Immature natural killer cell (primary cell): ENCODE measurements at places on chromosomes 6 and 20. TPM values are rescaled to one million over a fixed set of nuclear protein-coding genes. Genes with fewer than 3 reads are reported as not detected.
A peak's percentile ranks its signal among the peaks of the same experiment; 100 is the strongest.

DNA sequence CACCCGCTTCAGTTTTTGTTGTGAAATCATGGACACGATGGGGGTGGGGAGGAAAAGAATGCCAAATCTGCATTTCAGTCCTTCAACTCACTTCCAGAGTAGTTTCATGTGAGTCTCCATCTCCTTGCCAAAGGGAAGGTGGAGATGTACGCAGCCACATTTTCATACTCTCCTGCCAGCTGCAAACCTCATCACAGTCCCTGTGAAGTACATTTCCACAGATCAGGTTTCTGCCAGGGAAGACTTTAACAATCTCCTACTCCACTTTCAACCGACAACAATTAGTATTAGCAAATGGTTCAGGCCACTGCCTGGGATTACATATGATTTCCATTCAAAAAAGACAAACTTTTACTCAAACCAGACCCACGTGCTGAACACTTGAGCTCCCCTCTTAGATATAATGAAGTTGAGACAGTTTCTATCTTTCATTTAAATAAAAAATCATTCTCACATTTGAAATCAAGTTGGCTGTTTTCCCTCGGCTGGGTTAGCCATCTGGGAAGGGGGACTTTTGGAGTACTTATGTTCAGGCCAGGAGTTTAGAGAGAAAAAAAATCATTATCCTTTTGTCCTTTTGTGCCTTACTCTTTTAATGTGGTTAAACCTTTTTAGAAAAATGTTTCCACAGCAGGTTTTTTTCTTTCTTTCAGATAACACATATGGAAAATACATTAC lies 51.0 kb upstream of the CEP162 start:
- DNase-seq, result no peak
- peaks cover 2% of the 10 kb centered on the region for H3K27me3 ChIP-seq

DNA sequence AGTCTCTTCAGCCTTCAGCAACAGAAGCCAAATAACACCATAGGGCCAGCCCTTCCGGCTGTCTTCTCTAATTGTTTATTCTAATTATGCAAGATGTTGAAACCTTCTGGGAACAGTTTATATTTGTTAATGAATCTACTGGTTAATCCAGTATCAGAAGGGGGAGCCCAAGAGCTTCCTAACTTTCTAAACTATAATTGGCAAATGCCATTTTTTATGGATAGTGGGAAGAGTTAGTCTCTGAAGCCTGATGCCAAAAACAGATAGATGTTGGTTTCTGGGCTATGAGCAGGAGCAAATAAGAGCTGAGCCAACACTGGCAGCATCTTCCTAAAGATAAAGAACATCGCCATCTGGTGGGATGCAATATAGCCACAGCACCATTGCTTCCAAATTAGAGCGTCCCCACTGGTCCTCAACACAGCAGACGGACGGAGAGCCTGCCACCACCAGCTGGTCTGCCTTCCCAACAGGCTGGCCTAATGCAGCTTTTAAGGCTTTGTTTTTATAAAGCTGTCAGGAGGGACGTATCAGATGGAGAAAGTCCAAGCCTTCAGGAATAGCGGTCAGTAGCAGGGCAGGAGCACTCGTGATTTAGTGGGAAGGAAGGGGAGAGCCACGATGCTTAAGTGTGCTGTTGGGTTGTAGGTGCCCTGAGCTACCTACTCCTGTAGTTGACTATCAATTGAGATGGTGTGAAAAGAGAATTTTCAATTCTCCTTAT lies 118.8 kb downstream of the RALGAPA2 start:
- peak; percentile 14 for DNase-seq
- no peak overlapping the region for H3K27ac ChIP-seq
- peaks cover 11% of the 10 kb centered on the region for H3K36me3 ChIP-seq
- no peaks in the 10 kb centered on the region for H3K27me3 ChIP-seq

Gene LRFN2
- polyA plus RNA-seq, result 1.8 TPM

Gene OR2H1
- polyA plus RNA-seq, result not detected

Gene LY6G6D
- polyA plus RNA-seq, result not detected

Gene SLC13A3
- 0.26 TPM for polyA plus RNA-seq

Gene RAB44
- not detected for polyA plus RNA-seq

Gene KCNK17
- polyA plus RNA-seq, result not detected

Gene PTCHD4
- polyA plus RNA-seq, result not detected

GRCh38 chr6:114713690-114714089 lies 370.9 kb upstream of the HS3ST5 start:
- no peak overlapping the region for H3K27ac ChIP-seq
- DNase-seq, result no peak
- H3K27me3 ChIP-seq, result no peaks in the 10 kb centered on the region
- H3K4me3 ChIP-seq, result no peak overlapping the region

DNA sequence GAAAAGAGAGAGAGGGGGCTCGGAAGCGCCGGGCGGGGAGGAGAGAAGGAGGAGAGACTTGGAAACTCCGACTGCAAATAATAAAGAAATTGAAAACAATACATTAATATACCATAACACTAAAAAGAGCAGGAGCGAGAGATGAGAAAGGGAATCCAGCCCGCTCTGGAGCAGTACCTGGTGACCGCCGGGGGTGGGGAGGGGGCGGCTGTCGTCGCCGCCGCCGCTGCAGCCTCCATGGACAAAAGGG lies 338 bp downstream of the E2F3 start:
- no peaks in the 10 kb centered on the region for H3K36me3 ChIP-seq
- H3K27ac ChIP-seq, result peak overlapping the region; percentile 89
- peaks cover 46% of the 10 kb centered on the region for H3K4me1 ChIP-seq
- H3K4me3 ChIP-seq, result peak overlapping the region; percentile 95

DNA sequence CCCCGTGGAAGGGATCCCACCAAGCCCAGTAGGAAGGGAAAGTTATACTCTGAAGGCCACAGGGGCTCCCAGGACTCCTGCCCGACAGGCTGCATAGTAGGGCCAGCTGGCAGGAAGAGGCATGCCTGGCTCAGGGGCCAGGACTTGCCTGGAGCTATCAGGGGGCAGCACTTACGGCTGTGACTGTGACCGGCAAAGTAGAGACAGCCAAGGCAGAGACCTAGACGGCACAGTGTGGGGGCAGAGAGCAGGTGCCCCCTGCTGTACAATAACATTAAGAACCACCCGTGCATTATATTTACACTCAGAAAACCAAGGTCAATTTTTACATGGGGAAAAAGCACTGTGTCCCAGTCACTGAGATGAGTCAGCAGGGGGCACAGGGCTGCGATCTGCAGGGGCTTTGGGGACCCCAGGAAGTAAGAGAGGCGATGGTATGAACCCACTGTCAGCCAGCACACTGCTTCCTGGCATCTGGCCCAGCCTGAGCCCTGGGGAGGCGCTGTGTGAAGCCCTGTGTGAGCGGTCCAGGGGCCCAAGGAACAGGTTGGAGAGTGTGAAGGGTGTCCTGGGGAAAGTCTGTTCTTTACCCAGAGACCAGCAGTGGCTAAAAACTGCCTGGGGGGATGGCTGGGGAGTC lies 9.9 kb downstream of the CCDC167 start:
- no peak overlapping the region for H3K4me3 ChIP-seq
- peak overlapping the region; percentile 80 for H3K27ac ChIP-seq
- peaks cover 28% of the 10 kb centered on the region for H3K4me1 ChIP-seq
- peak; percentile 21 for DNase-seq
- no peaks in the 10 kb centered on the region for H3K36me3 ChIP-seq

GRCh38 chr6:70764706-70765105 lies 97.0 kb downstream of the SMAP1 start:
- H3K36me3 ChIP-seq, result peaks cover 8% of the 10 kb centered on the region
- DNase-seq, result no peak
- peaks cover 11% of the 10 kb centered on the region for H3K4me1 ChIP-seq
- no peaks in the 10 kb centered on the region for H3K27me3 ChIP-seq

DNA sequence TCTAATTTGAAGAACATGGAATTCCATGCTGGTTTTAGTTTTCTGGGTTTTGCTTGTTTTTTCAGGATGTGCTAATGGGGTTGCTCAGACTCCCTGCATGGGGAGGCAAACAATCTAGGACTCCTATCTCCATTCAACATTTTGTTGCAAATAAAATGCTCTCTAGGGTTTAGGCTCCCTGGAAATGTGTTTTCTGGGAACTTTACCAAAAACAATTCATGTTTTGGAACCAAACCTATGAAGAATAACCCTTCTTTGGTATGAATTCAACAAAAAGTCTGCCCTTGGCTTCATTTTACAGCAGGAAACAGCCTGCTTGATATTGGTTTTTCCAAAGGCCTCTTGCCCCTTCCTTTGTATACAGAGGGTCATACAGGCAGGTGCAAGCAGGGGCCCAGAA lies 217.7 kb downstream of the FOXA2 start:
- no peaks in the 10 kb centered on the region for H3K4me1 ChIP-seq
- H3K4me3 ChIP-seq, result no peak overlapping the region
- DNase-seq, result no peak
- H3K27me3 ChIP-seq, result no peaks in the 10 kb centered on the region
- H3K27ac ChIP-seq, result no peak overlapping the region

Gene LBP
- not detected for polyA plus RNA-seq

DNA sequence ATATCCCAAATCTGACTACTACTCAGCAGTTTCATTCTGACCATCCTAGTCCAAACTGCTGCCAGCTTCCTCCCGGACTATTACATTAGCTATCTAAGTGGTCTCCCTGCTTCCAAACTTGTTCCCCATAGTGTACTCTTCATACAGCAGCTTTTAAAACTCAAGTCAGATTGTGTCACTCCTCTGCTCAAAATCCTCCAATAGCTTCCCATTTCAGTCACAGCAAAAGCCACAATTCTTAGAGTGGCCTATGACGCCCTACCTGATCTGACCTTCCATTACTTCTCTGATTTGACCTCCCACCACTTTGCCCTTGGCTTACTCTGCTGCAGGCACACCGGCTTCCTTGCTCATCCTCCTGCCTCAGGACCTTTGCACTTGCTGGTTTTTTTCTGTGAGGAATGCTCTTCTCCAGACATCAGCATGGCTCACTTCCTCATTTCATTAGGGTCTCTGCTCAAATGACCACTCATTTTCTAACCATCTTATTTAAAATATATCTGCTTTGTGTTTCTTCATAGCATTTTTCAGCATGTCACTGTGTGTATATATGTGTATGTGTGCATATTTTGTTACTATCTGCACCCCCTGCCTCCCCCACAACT lies 111.1 kb upstream of the DTNBP1 start:
- no peak overlapping the region for H3K4me3 ChIP-seq
- peaks cover 1% of the 10 kb centered on the region for H3K27me3 ChIP-seq
- H3K4me1 ChIP-seq, result no peaks in the 10 kb centered on the region
- DNase-seq, result no peak
- no peaks in the 10 kb centered on the region for H3K36me3 ChIP-seq

DNA sequence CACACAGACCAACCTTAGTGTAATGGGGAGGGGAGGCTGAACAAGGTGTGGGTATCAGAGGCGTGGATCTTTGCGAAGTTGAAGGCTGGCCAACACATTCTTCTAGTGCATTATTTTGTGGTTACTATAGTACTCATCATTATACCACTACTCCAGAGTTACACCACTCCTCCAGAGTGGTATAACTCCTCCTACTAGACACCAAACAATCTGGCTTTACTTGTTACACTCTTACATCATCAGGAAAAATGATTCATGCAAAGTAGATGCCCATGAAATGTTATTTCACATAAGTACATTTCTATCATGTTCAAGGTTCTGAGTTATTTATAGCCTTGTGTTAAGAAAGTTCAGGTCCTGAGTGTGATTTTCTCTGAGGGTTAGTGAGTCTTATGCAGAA lies 443.1 kb upstream of the OPRM1 start:
- no peaks in the 10 kb centered on the region for H3K36me3 ChIP-seq
- H3K27ac ChIP-seq, result no peak overlapping the region
- no peak for DNase-seq
- H3K27me3 ChIP-seq, result peaks cover 5% of the 10 kb centered on the region

Gene SLC22A3
- not detected for polyA plus RNA-seq
